H9 (cell line): ENCODE measurements at places on chromosomes 2 and 18.

- no peak for DNase-seq
Measured at GRCh38 chr2:121429119-121429903, 101.4 kb upstream of the RNU4ATAC start.

DNA sequence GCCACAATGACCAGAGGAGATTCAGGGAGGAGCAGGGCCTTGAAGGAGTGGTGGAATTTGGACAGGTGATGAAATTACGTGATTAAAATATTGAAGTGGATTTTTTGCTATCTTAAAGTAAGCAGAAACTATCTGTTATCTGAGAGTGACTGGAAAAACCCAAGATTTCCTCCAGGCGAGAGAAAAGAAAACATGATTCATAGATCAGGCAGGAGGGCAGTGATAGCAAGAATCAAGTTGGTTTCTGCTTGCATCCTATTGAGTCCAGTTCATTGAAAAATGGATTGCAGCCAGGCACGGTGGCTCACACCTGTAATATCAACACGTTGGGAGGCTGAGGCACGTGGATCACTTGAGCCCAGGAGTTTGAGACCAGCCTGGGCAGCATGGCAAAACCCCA is 127.8 kb downstream of the NXPH2 start:
- no peak for DNase-seq

GRCh38 chr2:95385570-95385984 is 16.9 kb upstream of the FAHD2A start:
- DNase-seq = peak; percentile 23

DNA sequence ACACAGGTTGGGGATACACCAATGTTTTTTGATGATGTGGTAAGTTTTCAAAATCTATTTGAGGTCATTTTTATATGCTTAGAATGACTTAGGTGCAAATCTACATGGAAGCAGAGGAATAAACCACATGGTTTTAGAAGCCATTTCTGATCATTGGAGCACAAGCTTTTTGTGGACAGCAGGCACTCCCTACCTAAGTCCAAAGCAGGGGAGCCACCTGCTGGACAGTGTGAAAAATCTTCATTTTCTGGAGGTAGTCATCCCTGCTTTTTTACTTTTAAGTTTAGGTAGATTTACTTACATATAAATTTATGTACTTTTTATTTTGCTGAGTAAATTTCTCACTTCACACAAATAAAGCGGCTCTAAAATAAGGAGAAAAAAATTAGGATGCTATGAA is 323.2 kb downstream of the PLCL1 start:
- peak; percentile 38 for DNase-seq

GRCh38 chr2:224781400-224781799 is 65.2 kb upstream of the CCDC195 start:
- no peak for DNase-seq

- DNase-seq = no peak
Measured at GRCh38 chr2:58976375-58977071, 735.4 kb upstream of the FANCL start.

DNA sequence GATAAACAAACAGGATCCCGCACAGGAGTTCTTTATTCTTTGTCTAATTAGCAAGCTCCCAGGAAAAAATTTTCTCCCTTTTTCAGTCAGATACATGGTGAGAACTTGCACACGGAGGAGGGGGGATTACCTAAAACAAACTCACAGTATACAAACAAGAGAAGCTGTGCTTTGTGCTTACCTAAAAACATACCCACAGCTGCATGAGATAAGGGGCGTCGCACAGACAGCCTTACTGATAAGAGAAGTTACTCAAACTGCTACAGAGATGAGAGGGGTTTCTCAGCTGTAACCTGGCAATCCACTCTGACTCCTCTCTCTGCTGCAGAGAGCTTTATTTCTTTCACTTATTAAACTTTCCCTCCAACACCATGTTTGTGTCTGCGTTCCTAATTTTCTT is 32.9 kb upstream of the ST3GAL5 start:
- DNase-seq = no peak

DNA sequence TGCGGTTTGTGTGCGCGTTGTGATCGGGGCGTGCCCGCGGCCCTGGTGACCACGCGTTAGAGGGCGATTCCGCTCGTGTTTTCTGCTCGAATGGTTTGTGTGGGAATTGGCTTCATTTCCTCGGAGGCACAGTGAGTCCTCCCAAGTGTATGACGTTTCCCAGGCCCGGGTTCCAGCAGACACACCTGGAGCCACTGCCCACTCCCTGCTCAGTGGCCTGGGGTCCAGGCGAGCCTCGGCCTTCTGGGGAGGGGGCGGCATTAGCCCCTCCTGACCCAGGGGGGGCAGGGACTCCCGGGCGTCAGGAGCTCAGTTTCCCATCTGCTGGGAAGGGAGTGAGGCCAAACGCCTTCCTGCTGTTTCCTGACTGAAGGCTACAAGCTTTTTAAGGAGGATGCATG is 92.1 kb downstream of the NFATC1 start:
- no peak for DNase-seq

DNA sequence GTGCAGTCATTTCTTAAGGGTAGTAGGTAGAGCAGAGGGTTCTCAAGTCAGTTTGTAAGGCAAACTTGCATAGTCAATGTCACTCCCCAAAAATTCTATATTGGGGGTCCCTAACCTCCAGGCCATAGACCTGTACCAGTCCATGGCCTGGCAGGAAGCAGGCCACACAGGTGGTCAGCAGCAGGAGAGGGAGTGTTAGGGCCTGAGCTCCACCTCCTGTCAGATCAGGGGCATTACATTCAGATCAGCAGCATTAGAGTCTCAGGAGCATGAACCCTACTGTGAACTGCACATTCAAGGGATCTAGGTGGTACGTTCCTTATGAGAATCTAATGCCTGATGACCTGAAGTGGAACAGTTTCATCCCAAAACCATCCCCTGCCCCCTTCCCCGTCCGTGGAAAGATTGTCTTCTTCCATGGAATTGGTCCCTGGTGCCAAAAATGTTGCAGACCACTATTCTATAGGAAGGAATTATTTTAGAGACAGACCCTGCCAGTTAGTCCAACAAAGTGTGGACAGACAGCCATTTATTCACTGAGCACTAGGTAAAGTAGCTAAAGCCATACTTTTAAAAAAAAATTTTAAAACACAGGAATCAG is 6.7 kb downstream of the COA5 start:
- DNase-seq = peak; percentile 57

DNA sequence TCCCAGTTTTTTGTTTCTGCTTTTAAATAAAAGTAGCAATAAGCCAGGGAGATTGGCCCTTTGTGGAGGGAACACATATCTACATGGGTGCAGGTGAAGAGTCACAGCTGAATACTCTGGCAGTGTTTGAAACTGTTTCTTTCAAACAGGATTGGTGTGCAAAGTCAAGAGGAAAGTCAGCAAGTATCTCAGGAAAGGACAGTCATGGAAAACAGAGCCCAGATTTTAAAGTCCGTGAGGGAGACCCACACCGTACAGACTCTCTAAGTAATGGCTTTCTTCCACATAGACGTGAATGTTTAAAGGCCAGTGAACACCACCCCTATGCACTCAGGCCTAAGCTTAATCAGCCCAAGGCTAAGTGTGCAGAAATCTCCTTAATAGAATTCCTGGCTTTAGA is 95.3 kb downstream of the GFPT1 start:
- no peak for DNase-seq

- DNase-seq = no peak
Measured at GRCh38 chr2:226431288-226431948, 368.2 kb downstream of the IRS1 start.

GRCh38 chr18:70376914-70377258 is 88.0 kb downstream of the SOCS6 start:
- no peak for DNase-seq

- peak; percentile 62 for DNase-seq
Measured at GRCh38 chr2:148614014-148614321, 30.6 kb upstream of the EPC2 start.

GRCh38 chr18:59657012-59657411 is 40.2 kb downstream of the CCBE1 start:
- no peak for DNase-seq

GRCh38 chr2:233100192-233100998 is 40.3 kb downstream of the INPP5D start:
- DNase-seq = no peak

DNA sequence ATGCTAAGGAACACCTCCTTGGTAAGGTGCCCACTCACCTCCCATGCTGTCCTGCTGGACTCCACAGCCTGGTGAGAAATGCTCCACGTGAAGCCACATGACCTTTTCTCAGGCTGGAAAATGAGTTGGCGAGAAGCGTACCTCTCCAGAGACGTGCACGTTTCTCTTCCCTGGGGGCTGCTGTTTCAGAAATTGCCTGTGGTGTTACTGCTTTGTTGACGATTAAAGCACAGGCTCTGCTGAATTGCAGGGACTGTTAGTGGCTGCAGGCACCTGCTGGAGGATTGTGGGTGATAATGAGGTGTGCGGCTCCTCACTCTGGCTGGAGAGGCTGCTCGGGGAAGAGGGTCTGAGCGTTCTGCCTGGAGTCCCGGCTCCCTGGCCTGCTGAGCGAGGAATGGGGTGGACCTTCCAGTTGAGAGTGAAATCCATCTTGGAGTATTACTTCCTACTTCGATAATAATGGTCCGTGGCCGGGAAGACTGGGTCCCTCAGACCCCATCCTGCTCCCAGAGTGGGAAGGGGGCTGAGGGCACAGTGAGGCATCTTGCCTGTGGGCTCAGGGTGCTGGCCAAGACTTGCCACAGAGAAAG is 199.3 kb upstream of the HDAC4 start:
- peak; percentile 19 for DNase-seq
